ENCODE measurements at places on chromosomes 3 and 15. TPM values are rescaled to one million over a fixed set of nuclear protein-coding genes. Genes with fewer than 3 reads are reported as not detected.

GRCh38 chr3:155130001-155130400, 49.9 kb downstream of the MME start:
- no peak for DNase-seq
- H3K4me3 ChIP-seq: no peak overlapping the region
- H3K27ac ChIP-seq: no peak overlapping the region
- H3K27me3 ChIP-seq: no peaks in the 10 kb centered on the region

SLC12A1 gene
- not detected for total RNA-seq

SEMA3G gene
- total RNA-seq: 0.08 TPM

GRCh38 chr3:21599890-21600289, 151.1 kb downstream of the ZNF385D start:
- H3K36me3 ChIP-seq: peaks cover 12% of the 10 kb centered on the region
- H3K4me3 ChIP-seq: no peak overlapping the region
- H3K27ac ChIP-seq: no peak overlapping the region
- H3K27me3 ChIP-seq: no peaks in the 10 kb centered on the region
- H3K4me1 ChIP-seq: no peaks in the 10 kb centered on the region
- DNase-seq: no peak

MUC13 gene
- total RNA-seq: 0.84 TPM

EXD1 gene
- not detected for total RNA-seq

GRCh38 chr15:70188286-70188685, 90.6 kb upstream of the TLE3 start:
- peaks cover 5% of the 10 kb centered on the region for H3K36me3 ChIP-seq
- no peak overlapping the region for H3K27ac ChIP-seq
- H3K4me3 ChIP-seq: no peak overlapping the region

DNA sequence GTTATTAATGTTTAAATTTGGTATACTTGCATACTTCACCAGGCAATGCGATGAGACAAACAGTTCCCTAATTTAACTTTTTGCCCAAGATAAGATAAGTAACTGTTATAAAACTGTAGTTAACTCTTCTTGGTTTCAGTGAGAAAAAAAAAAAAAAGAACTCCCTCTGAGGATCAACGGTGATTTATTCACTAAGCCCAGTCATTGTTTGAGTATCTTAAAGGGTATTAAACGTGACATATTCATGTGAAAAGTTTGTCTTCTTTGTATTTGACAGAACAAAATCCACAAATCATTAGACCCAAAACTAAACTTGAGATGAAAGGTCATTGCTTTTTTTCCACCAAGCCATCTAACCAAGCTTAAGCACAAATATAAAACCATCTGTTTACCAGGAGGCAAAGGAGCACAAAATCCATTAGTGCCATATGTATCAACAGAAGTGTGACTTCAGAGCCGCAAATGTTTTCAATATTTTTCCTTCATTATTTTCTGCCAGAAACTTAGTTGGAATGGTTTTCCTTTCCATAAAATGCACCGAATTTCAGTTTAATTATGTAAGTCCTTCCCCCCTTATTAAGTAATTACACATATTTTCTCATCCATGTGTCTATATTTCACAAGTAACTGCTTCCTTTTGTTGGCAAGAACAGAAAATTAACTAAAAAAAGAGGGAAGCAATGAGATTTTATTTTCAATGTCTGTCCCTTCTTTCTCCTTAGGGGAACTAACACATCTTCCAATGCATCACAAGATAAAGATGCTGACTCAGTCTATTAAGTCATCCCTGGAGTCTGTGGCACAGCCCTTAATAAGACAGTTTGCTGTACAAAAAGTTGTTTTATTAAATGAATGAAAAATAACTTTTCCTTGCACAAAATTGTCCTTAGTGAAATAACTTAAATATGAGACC, 92.2 kb upstream of the RAP2B start:
- H3K27me3 ChIP-seq: peaks cover 5% of the 10 kb centered on the region
- DNase-seq: no peak
- H3K36me3 ChIP-seq: no peaks in the 10 kb centered on the region
- no peak overlapping the region for H3K27ac ChIP-seq
- H3K4me3 ChIP-seq: no peak overlapping the region
- no peaks in the 10 kb centered on the region for H3K4me1 ChIP-seq

TNNC1 gene
- not detected for total RNA-seq

- peaks cover 5% of the 10 kb centered on the region for H3K4me1 ChIP-seq
- peaks cover 14% of the 10 kb centered on the region for H3K36me3 ChIP-seq
- DNase-seq: no peak
- H3K27ac ChIP-seq: no peak overlapping the region
Observed at GRCh38 chr3:197561926-197562325, 6.2 kb upstream of the BDH1 start.

Data from natural killer cell treated with Interleukin-12 subunit alpha and Interleukin-12 subunit beta and Interleukin-15 and Interleukin-18, amount 100 ng/mL, for 72 hours (primary cell).